Stimulated activated CD4-positive, alpha-beta T cell treated with anti-CD3 and anti-CD28 coated beads, TNF-alpha, amount 100 ng/mL, for 48 hours (primary cell): ENCODE measurements at places on chromosomes 7 and 10.

GRCh38 chr10:121597504-121598262 lies 561 bp downstream of the FGFR2 start:
- no peak for DNase-seq

DNA sequence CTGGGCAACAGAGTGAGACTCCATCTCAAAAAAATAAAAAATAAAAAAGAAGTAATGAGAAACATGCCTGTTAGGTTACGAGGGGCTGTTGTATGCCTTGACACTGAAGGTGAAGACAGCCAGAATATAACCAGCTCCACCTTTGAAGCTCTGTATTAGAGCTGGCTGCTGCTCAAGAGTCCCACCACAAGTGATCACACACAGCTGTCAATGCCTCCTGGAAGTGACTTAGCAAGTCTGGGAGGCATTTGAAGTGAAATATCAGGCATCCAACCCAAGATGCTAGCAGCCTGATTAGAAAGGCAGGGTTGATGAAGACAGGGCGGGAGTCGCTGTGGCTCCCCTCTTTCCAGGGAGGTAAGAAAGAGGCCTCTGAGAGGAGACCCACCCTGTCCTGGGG lies 34.1 kb upstream of the INPP5F start:
- DNase-seq, result no peak

DNA sequence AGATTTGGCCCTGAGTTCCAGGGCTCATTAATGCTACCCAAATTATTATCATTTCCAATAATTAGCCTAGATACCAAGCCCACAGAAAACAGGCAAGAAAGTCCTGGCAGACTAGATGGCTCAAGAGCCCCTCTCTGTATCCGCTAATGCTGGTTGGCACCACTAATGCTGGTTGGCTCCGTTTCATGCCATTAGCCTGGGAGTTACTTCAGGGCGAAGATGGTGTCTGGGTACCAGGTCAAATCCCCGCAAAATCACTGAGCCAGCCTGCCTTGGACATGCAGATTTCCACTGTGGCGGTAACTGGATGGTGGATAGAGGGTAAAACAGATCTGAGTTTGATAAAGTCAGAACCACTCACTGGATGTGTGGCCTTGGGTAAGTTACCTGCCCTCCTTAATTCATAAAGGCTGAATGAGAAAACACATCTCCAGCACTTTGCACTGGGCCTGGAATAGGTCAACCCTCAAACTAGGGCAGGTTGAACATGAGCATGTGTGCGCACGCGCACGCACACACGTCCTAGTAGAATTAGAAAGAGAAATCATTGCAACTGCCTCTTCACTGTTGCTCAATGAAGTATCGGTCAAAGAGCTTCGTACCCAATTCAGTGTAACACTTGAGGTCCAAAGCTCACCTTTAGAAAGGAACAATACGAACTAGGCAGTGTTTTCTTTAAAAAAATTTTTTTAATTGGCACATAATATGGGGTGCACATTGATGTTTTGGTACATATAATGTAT lies 91.5 kb downstream of the PRPF18 start:
- DNase-seq, result no peak

- DNase-seq, result no peak
Measured at GRCh38 chr10:88459530-88459929, 123.6 kb downstream of the RNLS start.

DNA sequence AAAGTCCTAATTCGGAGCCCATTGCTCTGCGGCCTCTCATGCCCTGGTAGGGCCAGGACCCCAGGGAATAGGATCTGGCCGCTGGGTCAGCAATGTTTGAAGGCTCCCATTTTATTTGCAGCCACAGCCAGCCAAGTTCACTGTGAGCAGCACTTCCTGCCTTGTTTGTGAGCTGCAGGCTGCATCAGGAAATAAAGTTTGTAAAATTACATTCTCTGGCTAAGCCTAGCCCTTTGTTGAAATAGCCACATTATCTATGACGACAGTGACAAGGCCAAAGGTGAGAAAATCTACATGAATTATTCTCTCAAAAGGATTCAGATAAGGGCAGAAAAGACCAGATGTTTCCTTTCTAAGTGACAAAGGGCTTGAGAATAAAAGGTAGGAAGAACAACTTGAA lies 23.7 kb upstream of the ITGB1 start:
- no peak for DNase-seq

DNA sequence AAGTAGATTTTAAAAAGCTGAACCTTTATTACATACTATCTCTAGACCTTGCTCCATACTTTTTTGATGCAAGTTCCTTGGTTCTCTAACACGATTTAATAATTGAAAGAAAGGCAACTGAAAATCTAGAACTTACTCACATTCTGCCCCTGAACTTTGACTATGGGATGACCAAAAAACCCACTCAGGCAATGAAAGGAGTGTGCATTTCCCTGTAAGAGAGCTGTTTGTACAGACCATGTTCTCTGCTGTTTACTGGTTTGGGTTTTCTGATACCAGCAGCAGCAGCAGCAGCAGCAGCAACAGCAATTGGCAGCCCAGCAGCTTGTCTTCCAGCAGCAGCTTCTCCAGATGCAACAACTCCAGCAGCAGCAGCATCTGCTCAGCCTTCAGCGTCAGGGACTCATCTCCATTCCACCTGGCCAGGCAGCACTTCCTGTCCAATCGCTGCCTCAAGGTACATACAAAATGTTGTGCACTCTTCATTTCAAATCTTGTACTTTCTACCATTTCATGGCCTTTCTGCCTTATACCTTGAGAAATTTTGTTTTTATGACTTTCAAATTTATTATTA lies 216.7 kb downstream of the FOXP2 start:
- no peak for DNase-seq

- no peak for DNase-seq
Measured at GRCh38 chr7:55072251-55072650, 53.4 kb downstream of the EGFR start.

DNA sequence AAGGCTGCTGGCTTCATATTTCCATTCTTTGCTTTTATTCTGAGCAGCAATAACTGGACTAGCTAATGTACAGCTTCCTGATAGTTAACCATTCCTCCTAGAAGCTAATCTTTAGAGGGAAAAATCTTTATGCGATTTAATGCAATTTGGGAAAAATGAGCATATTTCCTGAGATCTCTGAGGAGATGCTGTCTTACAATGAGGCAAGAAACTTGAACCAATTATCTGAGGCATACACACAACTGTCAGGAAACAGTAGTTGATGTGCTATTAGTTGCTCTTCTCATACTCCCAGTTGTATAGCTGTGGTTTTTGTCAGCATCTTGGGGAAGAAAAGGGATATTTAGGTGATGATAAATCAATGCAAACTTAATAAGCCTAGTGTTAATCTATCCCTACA lies 265.9 kb downstream of the NEBL start:
- DNase-seq, result no peak

- DNase-seq, result no peak
Measured at GRCh38 chr10:20912969-20913368, 15.9 kb upstream of the NEBL start.

- no peak for DNase-seq
Measured at GRCh38 chr10:84665883-84666463, 337.6 kb downstream of the CCSER2 start.

DNA sequence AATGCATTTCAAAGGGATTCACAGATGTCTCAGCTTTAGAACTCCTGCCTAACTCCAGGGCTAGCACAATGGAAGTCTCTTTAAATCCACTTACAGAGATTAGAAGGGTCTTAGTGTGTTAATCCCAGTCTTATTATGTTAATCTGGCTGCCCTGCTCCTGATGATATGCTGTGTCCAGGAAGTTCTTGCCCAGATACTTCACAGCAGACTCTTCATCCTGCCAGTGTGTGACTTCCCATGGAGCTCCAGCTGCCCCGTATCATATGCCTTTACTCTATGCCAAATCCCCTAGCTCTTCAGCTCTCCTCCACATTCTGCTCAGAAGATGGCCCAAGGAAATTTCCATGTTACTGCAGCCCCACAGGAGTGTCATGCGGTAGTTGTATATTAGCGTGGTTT lies 533.8 kb downstream of the GALNT17 start:
- no peak for DNase-seq

- DNase-seq, result no peak
Measured at GRCh38 chr7:149819961-149820340, 18.2 kb upstream of the ZNF862 start.

DNA sequence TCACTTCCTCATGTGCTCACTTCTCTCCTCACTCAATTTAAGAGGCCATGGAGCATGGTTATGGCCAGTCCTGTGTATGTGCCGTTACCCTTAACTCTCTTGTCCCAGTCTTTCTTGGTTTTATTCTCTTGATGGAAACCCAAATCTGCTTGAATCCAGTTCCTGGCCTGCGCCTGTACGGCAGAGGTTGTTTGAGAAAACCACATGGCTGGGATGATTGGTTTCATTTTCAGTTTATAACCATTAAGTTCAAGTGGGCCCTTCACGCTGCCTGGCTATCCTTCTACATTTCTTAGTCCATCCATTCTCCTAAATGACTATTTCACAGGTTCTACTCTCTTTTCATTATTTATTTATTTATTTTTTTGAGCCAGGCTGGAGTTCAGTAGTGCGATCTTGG lies 1.6 kb upstream of the ZNF239 start:
- no peak for DNase-seq

DNA sequence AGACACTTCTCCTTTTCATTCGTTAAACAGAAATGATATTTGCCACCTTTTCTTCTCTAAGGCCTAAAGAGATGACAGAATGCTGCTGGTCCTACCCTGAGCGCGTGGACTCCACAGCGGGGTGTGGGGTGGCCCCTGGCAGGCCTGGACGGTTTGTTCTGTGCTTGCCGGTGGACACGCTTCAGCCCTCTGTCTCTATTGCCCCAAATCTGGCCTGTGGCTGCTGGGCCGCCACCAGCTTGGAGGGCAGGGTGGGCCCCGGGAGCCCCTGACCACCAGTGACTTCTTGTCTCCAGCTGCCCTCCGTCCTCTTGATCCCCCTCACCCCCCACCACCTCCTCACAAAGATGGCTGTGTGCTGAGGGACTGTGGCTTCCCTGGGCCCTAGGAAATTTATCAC lies 5.7 kb downstream of the CHST3 start:
- no peak for DNase-seq

DNA sequence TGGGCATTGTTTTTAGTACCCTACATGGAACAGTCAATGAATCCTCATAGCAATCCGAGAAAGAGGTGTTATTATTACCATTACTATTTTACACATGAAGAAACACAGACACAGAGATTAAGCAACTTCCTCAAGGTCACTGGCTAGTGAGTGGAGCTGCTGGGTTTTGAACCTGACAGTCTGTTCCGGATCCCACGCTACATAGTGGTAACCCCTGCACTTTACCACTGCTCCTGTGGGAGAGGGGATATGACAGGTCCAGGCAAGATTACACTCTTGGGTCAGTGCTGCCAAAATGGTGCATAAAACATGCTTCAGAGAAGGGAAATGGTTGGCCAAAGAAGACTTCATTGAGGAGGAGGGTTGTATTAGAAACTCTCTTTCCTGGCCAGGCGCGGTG lies 185.7 kb downstream of the XPNPEP1 start:
- DNase-seq, result no peak

DNA sequence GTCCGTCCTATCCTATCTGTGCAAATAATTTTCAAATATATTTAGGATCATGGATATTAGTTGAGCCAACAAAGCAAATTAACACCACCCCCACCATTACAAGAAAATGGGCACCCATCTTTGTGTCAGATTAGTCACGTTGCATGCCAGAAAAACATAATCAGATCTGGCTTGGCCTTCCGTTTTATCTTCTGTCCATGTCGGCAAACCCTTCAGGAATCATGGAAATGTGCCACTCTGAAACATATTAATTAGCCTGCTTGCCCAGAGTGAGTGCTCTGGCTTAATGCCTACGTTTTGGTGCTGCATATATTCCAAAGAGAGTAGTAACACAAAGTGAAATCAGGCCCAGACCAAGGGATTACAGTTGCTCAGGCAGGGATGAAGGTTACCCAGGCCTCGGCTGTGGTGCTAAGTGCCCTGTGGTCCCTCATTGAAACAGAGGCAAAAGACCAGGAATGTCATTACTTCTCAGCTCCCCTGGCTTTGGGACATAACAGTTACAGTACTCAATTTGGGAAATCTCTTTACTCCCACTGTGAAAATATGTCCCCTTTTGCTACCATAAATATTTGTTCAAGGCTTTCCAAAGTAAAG lies 154.0 kb upstream of the LSM8 start:
- no peak for DNase-seq

DNA sequence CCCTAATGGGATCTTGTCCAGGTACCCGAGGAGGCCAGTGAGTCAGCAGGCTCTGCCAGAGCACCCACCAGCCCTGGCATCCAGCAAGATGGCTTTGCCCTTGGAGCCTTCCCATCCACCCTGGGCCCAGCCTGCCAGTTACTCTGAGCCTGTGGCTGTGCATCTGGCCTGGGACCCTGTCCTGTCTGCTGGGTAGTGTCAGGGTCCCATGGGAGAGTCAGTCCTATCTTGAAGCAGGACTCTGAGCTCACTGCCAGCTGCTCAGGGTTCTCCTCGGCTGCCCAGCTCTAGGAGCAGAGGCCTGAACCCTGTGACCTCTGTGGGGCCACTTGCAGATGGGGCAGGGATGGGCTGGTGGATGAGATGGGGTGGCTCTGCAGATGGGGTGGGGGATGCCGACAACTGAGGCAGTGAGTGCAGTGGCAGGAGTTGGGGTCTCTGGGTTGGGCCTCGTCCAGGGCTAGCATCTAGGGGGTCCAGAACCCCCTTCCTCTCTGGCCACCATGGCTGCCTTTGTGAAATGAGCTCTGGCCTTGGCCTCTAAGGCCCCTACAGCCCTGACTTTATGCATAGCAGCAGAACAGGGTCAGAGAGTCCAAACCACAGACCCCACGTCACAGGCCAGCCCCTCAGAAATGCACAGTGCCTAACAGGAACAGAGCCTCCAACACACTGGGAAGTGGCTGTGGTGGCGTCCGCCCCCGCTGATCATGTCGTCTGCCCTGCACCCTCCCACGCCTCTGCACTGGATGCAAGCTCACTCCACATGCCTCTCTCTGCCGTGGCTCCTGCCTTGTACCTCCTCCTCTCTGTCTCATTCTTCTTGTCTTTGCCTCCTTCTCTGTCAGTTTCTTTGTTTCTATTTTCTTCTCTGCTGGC lies 88.1 kb upstream of the RET start:
- no peak for DNase-seq

GRCh38 chr7:32089256-32089655 lies 19.0 kb upstream of the PDE1C start:
- DNase-seq, result no peak

DNA sequence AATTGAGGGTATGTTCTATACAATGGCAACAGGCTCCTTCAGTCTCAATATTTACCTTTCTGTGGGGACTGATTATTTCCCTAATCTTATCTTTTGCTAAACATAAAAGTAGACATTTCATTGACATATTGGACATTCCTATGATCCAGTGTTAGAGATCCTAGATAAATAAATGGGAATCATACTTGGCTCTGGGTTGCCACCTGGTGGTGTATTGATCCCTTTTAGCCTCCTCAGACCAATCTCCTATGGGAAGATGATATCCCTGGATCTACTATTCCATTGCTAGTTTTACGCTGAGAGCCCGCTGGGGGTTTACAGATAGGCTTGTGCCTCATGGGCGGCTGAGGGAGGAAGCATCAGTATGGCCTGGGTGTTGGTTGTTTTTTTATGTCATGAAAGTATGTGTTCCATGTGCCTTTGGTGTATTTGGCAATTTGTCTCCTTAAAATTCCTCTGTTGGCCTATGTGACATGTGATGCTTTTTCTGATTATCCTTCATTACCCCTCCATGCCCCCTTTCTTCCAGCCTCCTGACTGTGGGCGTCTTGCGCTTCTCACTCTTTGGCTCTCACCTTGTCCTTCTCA lies 18.8 kb downstream of the CELF2 start:
- no peak for DNase-seq
